CD4-positive, alpha-beta T cell (primary cell): ENCODE measurements at places on chromosomes 7 and 10.

- DNase-seq = no peak
Observed at GRCh38 chr7:159280008-159280407, 135.3 kb upstream of the VIPR2 start.

GRCh38 chr10:129035052-129035827 is 431.8 kb upstream of the MGMT start:
- DNase-seq = peak; percentile 15

- no peak for DNase-seq
Observed at GRCh38 chr10:50579491-50580261, 44.1 kb downstream of the SGMS1 start.

GRCh38 chr7:12746211-12746610 is 58.8 kb downstream of the ARL4A start:
- no peak for DNase-seq

DNA sequence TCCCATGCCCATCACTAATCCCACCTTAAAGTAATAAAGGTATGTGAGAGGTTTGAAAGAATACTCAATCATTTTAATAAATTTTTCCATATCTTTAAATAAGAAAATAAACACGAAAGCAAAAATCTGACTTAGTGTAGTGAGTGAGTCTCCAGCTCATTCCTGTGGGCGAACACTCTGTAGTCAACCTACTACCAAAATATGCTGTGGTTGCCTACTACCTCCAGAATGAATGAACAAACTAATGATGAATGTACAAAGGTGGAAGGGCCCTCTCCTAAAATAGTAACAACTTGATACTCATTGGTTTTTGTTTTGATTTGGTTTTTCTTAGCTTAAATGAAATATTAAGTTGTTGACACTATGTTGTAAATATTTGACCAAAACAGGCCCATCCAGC is 195.5 kb upstream of the HPS1 start:
- DNase-seq = no peak

GRCh38 chr7:137642031-137642430 is 204.7 kb downstream of the DGKI start:
- DNase-seq = no peak

DNA sequence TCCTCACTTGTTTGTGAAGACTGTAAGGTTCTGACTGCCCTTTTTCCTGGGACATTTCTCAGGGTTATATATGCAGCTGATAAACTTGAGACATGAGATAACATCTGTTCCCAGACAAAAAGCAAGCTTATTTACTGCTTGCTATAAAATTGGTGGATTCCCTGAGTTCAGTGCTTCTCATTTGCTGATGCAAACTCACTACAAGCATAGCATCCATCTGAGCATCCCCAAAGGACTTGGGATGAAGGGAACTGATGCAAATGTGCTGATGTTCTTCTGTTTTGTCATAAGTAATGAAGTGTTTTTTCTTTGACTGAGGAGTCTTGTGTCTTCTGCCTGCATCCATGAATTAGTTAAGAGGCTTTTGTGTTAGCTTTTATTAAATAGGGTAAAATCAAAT is 183.2 kb downstream of the ADK start:
- no peak for DNase-seq

- no peak for DNase-seq
Observed at GRCh38 chr10:74084955-74085354, 65.7 kb downstream of the AP3M1 start.

GRCh38 chr10:87713707-87714106 is 54.0 kb downstream of the PAPSS2 start:
- no peak for DNase-seq

DNA sequence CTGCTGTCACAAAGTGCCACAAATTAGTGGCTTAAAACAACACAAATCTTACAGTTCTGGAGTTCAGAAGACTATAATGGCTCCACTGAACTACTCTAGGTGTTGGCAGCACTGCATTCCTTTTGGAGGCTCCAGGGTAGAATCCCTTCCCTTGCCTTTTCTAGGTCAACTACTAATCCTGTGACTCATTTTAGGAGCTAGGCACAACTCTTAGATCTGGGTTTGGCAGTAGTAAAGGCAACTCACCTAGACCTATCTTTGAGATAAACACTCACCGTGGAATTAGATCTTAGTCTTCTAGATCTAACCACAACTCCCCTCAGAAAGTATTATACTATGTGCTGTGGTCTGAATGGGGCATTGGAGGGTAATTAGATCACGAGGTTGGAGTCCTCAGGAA is 60.4 kb downstream of the ANKIB1 start:
- DNase-seq = no peak

GRCh38 chr10:6101181-6101580 is 12.3 kb downstream of the RBM17 start:
- no peak for DNase-seq

DNA sequence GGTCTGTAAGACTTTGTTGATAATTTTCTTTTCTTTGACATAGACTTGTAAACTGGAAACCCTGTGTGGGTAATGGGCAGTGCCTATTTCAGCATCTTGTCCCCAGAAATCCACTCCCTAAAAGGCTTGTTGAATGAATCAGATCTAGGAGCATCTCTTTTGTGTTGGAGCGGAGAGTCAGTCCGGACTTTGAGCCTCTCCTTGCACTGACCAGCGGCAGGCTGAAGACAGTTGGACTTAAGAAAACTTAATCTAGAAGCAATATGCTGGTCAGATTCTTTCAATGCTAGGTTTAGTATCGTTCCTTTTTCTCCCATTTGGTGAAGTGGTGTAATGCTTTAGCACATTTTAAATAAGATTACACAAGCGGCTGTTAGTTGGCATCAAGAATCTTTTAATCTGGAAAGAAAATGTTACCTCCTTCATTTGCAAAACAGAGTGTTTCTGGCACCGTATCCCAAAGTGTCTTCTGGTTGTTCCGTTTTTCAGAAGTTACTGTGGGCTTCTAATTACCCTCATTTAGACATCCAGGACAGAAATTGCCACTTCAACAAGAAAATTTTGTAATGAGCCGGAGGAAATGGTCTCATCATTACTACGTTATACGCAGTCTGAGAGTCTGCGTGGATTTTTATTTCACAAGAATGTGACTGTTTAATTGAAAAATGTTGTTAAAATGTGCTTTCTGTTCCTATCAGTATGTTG is 74.7 kb downstream of the CUX1 start:
- no peak for DNase-seq

DNA sequence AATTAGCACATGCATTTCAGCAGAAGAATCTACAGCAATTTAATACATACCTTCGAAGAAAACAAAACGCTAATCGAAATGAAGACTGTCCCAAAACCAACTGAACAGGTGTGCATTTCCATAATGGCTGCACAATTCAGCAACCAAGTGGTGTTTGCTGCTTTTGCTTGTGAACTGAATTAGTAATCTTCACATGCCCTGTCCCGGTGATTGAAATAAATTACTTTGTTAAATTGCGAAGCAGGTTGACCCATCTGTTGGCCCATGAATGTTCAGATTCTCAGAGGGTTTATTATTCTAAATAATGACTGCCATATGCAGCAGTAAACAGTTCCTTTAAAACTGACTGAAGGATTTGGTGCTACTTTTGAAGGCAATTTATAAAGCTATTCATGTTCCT is 445.2 kb upstream of the NFE2L3 start:
- no peak for DNase-seq

GRCh38 chr10:61958805-61959204 is 57.3 kb downstream of the ARID5B start:
- no peak for DNase-seq

DNA sequence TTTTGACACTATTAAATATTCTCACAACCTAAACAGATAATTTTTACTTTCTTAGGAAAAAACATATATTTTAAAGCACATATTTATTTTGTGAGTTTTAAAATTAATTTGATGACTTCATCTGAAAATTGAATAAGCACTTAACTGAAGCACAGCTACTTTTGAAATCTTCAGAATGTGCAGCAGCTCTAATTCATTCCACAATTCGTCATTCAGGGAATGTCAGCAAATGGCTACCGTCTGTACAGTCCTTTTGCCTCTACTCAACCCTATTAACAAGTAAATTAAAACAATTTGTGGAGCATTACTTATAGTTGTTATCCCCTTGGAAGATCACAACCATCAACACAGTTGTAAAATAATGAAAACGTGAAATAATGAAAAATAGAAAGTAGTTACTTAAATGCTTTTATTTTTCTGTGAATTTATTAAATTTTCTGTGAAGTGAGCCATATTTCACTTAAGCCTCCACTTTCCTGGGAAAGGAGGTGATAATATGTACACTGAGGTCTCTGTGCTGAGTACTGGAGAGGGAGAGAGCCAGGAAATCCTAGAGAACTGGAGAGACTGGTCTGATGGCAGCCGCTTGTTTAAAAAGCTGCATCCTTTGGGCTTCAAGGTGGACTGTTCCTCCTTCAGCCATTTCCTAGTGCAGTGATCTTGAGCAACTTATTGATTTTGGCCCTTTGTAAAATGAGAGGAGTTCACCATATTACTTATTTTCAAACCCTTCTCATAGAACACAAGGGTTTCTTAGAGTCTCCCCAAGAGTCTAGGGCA is 70.6 kb downstream of the REEP3 start:
- no peak for DNase-seq

GRCh38 chr7:95619517-95619916 is 23.2 kb upstream of the PDK4 start:
- no peak for DNase-seq

DNA sequence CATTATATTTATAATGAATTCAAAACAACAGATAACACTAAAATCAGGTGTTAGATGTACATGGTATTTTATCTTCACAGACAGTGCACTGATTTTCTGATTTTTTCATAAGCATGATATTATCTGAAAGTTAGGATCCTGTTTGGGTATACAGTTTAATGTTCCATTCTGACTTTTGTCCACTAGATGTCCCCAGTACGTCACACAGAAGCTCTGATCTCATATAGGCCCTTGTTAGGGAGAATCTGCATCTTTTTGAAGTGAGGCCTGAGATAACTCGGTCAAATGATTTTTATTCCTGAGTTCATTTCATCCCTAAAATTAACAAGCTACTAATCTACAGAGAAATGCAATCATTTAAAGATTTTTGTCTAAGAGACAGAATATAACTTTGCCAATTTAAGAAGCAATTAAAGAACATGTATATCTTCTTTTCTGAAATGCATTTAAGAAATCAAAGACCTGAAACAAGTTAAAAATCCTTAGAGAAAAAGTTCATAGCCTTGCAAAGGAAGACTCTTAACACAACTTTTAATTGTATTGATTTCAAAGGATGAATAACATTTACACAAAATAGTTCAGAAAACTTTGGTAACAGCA is 72.0 kb upstream of the TES start:
- DNase-seq = no peak

DNA sequence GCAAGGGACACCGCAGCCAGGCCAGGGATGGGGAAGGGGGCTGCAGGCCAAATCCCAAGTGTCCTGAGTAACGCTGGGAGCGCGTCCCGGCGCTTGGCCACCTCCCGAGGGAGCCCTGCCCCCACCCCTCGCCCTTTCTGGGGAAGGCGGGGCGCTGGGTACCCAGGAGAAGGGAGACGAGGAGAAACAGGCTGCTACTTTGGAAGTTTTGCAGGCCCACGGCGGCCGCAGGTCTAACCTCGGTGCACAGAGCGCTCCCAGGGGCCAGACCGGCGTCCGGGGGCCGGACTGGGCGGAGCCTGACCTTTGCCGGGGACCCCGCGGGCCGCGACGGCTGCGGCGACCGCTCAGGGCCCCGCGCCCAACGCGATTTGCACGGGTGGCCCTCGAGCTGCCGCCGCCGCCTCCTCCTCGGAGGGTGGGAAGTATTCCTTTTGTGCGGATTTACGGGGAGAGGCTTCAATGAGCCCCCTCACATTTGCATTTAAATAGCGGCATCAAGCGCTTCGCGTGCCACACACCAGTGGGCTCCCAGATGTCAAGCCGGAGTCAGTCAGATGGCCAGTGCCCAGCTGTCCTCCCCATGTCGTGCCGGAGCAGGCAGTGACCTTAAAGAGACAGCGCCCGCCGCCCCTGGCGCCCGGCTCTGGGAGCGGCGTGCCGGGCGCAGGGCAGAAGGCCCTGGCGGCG is 3.0 kb upstream of the EBF3 start:
- DNase-seq = no peak

- no peak for DNase-seq
Observed at GRCh38 chr7:149210551-149210950, 15.2 kb downstream of the ZNF282 start.

GRCh38 chr10:72133517-72133916 is 45.2 kb upstream of the SPOCK2 start:
- DNase-seq = no peak

DNA sequence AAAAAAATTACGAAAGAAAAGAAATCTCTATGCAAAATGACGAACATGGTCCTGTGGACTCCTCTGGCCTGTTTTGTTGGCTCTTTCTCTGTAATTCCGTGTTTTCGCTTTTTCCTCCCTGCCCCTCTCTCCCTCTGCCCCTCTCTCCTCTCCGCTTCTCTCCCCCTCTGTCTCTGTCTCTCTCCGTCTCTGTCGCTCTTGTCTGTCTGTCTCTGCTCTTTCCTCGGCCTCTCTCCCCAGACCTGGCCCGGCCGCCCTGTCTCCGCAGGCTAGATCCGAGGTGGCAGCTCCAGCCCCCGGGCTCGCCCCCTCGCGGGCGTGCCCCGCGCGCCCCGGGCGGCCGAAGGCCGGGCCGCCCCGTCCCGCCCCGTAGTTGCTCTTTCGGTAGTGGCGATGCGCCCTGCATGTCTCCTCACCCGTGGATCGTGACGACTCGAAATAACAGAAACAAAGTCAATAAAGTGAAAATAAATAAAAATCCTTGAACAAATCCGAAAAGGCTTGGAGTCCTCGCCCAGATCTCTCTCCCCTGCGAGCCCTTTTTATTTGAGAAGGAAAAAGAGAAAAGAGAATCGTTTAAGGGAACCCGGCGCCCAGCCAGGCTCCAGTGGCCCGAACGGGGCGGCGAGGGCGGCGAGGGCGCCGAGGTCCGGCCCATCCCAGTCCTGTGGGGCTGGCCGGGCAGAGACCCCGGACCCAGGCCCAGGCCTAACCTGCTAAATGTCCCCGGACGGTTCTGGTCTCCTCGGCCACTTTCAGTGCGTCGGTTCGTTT is 83.5 kb upstream of the SLF2 start:
- DNase-seq = no peak

GRCh38 chr7:152161171-152161570 is 135.7 kb downstream of the GALNT11 start:
- no peak for DNase-seq

- no peak for DNase-seq
Observed at GRCh38 chr7:139004321-139005090, 23.3 kb upstream of the KIAA1549 start.

GRCh38 chr7:11911900-11912299 is 79.9 kb upstream of the THSD7A start:
- DNase-seq = no peak

DNA sequence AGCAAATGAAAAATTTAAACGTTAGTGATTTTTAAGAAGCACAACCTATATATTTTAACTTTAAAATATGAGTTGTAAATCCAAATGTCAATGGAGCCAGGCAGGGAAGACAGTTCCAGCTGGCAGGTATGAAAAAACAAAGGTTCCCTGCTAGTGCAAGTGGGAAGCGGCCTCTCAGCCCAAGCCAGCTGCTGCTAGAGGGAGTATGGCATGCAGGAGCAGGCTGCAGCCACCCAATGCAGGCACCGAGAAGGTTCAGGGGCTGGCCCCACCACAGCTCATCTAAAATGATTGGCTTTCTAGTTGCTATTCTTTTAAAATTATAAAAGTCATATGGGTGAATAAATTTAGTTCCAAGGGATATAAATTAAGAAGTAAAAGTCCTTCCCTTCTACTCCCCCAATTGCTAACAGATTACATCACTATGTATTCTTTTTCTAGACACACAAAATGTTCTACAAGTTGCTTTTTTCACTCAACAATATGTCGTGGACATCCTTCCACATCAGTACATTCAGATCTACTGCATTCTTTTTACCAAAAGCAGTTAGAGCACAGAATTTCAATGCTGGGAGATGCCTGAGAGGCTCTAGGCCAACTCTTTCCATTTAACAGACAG is 69.3 kb downstream of the SGMS1 start:
- DNase-seq = no peak
